ENCODE measurements at places on chromosomes 4 and X.

DNA sequence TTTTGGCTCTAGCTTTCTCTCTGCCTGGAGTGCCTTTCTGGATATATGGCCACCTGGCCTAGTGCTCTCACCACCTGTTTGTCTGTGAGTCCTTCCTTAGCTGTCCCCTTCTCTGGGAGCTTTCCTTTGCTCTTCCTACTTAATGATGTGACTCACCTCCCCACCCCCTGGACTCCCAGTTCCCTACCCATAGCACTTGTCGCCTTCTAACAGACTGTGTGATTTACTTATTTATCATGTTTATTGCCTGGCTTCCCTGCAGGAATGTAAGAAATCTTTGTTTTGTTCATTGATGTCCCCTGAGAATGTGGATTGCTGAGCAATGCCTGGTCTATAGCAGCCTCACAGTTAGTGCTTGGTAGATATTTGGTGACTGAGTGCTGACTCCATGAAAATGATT is 18.9 kb downstream of the ADD1 start:
- no peak for DNase-seq

- DNase-seq = no peak
Observed at GRCh38 chr4:153787061-153787560, 1.8 kb downstream of the SFRP2 start.

DNA sequence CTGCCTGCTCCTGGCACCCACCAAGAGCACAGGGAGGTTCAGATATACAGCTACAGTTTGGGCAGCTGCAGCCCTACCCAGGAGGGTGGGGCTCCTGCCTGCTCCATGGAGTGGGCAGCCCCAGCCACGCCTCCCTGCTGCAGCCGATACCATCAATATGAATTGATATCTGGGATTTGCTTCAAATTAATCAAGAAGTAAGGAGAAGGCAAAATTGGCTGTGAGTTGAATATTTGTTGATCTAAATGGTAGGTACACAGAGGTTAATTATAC is 31.2 kb upstream of the ZNF280C start:
- DNase-seq = no peak

GRCh38 chr4:20506827-20507226 is 193.4 kb upstream of the PACRGL start:
- DNase-seq = no peak

DNA sequence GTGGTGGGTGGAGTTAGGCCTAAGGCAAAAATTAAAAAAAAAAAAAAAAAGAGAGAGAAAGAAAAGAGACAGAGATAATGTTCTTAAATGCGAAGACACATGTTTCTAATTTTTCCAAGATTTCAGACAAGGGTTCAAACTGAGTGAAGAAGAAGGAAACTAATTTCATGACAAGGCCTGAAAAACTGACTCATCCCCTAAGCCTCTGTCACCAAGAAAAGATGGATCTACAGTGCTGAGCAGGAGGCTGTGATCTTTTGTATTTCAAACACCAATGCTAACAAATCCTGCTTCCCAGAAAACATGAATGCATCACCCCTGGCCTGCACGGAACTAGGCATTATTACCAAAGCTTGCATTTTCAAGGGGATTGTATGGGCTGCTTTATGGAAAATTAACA is 75.3 kb downstream of the PPARGC1A start:
- no peak for DNase-seq

- no peak for DNase-seq
Observed at GRCh38 chr4:73740353-73740778, at the start of gene CXCL8. Gene CXCL8, plus strand, starts transcription at chr4:73740569. Its CDS starts 90 bp downstream, at chr4:73740659.

DNA sequence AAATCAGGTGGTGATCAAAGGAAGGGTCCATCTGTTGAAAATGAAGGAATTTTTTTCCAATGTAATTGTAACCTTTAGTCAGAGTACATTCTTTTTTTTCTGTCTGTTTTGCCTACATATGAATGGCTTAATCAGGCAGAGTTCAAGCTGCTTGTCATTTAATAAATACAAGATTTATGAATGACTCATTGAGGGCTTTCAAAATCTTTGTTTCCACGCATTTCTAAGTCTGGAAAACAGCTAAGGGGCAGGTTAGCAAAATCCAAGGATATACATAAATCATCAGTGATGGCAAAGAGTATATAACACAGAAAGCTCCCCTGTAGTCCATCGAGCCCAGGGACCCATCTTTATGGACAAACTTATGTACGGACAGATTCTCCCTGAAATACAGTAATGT is 1.8 kb downstream of the CA5B start:
- DNase-seq = no peak

GRCh38 chr4:83013420-83013867 is 2.8 kb upstream of the LIN54 start:
- no peak for DNase-seq

DNA sequence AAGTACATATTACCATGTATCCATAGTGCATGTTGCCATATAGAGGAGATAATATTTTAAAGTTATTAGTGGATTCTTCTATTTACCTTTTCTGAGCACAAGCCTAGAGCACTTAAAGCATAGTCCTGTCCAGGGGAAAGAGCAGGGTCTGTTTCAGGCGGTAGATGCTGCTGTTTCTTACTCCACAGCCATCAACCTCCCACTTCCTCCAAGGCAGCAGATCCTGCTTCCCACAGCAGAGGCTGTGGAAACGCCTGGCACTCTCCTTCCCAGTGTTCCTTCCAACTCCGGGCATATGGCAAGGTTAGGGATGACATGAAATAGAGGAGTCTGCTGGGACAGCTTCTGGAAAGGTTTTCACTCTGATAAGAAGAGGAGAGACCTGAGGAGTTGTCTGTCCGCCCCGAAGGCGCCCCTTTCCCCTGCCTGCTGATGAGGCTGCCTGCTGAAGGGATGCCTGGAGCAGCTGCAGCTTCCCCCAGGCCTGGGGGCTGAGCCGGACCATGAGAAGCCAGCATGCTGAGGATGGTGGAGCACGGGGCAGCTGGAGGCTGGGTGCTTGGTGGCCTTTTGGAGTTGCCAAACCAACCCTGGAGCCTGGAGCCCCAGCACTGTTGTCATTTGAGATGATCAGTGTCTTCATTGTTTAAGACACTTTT is 43.9 kb upstream of the SLC25A4 start:
- DNase-seq = no peak

Measured in activated CD4-positive, alpha-beta T cell treated with anti-CD3 and anti-CD28 coated beads, Interleukin-2, amount 50 U/mL, for 48 hours (primary cell).